Activated CD4-positive, alpha-beta T cell treated with anti-CD3 and anti-CD28 coated beads, Interleukin-2, amount 10 ng/mL, durations not matched to agents 7 days and 5 days (primary cell): ENCODE measurements at places on chromosomes 5 and 9. TPM values are rescaled to one million over a fixed set of nuclear protein-coding genes. Genes with fewer than 3 reads are reported as not detected.

GRCh38 chr5:6716629-6717149 is 3.5 kb downstream of the TENT4A start:
- peaks cover 66% of the 10 kb centered on the region for H3K4me1 ChIP-seq
- peak overlapping the region; percentile 80 for H3K4me3 ChIP-seq
- peaks cover 32% of the 10 kb centered on the region for H3K36me3 ChIP-seq
- no peaks in the 10 kb centered on the region for H3K27me3 ChIP-seq
- no peak for DNase-seq

- DNase-seq, result no peak
- no peaks in the 10 kb centered on the region for H3K36me3 ChIP-seq
- no peak overlapping the region for H3K27ac ChIP-seq
- no peaks in the 10 kb centered on the region for H3K4me1 ChIP-seq
- H3K4me3 ChIP-seq, result no peak overlapping the region
- no peaks in the 10 kb centered on the region for H3K27me3 ChIP-seq
Observed at GRCh38 chr9:122113574-122113973, 20.5 kb upstream of the TTLL11 start.

DNA sequence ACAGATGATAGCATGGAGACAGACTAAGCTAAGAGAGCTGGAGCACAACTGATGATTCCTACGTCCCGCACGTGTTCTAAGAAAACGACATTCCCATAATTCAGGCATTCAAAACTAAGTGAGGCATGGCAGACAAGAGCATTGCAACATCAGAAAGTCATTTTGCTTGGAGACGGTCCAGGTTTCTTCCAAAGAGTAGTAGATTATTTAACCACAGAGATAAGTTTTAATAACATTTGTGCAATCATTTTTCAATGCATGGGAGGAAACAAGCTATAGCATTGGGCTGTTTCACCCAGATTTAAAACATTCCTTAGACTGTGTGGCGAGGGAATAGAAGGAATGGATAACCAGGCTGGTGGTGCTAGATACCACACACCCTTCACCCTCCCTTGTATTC is 117.2 kb downstream of the APBA1 start:
- H3K27ac ChIP-seq, result no peak overlapping the region
- H3K4me1 ChIP-seq, result no peaks in the 10 kb centered on the region
- H3K36me3 ChIP-seq, result no peaks in the 10 kb centered on the region
- H3K4me3 ChIP-seq, result no peak overlapping the region
- DNase-seq, result no peak

- peak overlapping the region; percentile 86 for H3K27ac ChIP-seq
- H3K27me3 ChIP-seq, result no peaks in the 10 kb centered on the region
- H3K36me3 ChIP-seq, result peaks cover 42% of the 10 kb centered on the region
Observed at GRCh38 chr5:179731791-179732411, 721 bp upstream of the MAML1 start.

GRCh38 chr9:38393128-38393796 is 760 bp downstream of the ALDH1B1 start:
- H3K4me3 ChIP-seq, result peak overlapping the region; percentile 88
- no peak for DNase-seq
- H3K36me3 ChIP-seq, result peaks cover 28% of the 10 kb centered on the region

- H3K27me3 ChIP-seq, result peaks cover 11% of the 10 kb centered on the region
- no peak overlapping the region for H3K27ac ChIP-seq
- no peak for DNase-seq
- H3K4me1 ChIP-seq, result no peaks in the 10 kb centered on the region
- no peak overlapping the region for H3K4me3 ChIP-seq
Observed at GRCh38 chr9:89639367-89639795, 34.6 kb downstream of the GADD45G start.

- DNase-seq, result no peak
- no peak overlapping the region for H3K4me3 ChIP-seq
- no peaks in the 10 kb centered on the region for H3K27me3 ChIP-seq
Observed at GRCh38 chr5:7053125-7053524, 339.9 kb downstream of the TENT4A start.

- H3K36me3 ChIP-seq, result no peaks in the 10 kb centered on the region
- no peak for DNase-seq
- H3K27ac ChIP-seq, result no peak overlapping the region
- peaks cover 2% of the 10 kb centered on the region for H3K27me3 ChIP-seq
Observed at GRCh38 chr9:129309906-129310305, 131.8 kb upstream of the IER5L start.

- peak; percentile 26 for DNase-seq
- peaks cover 4% of the 10 kb centered on the region for H3K4me1 ChIP-seq
- H3K36me3 ChIP-seq, result peaks cover 1% of the 10 kb centered on the region
- no peak overlapping the region for H3K4me3 ChIP-seq
- no peak overlapping the region for H3K27ac ChIP-seq
Observed at GRCh38 chr5:131224387-131225201, 39.3 kb upstream of the CDC42SE2 start.

- DNase-seq, result no peak
- H3K27ac ChIP-seq, result no peak overlapping the region
- no peaks in the 10 kb centered on the region for H3K27me3 ChIP-seq
- no peaks in the 10 kb centered on the region for H3K36me3 ChIP-seq
- H3K4me3 ChIP-seq, result no peak overlapping the region
Observed at GRCh38 chr5:142870532-142871362, 100.6 kb downstream of the ARHGAP26 start.

DNA sequence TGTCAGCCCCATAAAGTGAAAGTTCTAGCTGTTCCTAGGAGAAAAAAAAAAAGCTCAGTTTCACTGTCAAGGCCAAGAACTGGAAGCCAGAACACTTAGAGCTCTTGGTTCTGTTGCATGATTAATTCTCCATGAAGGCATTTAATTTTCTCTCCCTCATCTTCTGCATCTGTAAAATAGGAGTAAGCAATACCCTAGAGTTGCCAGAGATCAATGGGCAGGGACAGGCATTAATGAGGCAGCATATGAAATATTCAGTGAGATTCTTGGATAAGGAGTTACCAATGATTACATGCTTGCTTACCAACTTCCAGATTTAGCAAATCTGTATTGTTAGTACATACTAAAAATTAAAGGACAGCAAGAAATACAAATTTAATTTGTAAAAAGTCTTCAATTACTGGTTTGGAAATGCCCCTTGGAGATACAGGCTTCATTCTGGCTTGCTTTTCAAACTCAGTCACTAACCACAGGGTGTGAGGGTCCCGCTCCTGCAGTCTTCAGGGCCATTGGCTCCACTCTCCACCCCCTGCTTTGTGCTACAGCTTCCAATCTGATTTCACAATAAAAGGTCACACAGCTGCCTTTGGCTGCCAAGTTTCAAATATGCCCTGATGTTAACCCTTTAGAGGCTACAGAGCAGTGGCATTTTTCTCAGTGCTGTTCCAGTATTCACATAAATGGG is 624.6 kb downstream of the BNC2 start:
- no peaks in the 10 kb centered on the region for H3K27me3 ChIP-seq
- no peak overlapping the region for H3K27ac ChIP-seq
- no peak for DNase-seq
- H3K36me3 ChIP-seq, result no peaks in the 10 kb centered on the region

DNA sequence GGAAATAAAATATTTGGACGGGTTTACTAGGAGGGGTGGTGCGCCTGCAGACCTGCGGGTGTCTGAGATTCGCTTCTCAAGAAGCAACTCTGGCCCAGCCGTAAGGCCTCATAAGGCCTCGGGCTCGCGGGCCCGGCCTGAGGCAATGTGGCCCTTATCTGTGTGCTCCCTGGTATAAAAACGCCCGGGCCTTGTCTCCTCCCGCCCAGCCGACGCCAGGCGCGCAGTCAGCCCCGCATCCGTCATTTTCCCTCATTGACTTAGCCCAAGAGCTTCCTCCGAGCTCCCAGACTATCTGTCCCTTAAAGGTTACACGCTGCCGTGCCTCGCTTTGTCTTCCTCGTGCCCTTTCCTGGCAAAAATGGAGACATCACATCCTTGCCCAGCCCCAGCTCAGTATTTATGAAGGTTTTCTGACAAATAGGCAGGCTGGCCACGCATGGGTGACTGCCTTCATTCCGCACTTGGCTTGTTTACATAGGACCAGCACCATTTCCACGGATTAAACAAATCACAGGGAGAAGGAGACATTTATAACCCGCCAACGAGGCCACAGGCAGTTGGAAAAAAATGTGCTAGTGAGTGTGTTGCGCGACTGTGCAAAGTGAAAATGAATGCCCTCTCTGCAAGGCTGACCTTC is 74.5 kb upstream of the TBCA start:
- peak overlapping the region; percentile 32 for H3K4me3 ChIP-seq
- H3K27ac ChIP-seq, result no peak overlapping the region
- peaks cover 24% of the 10 kb centered on the region for H3K4me1 ChIP-seq
- peaks cover 55% of the 10 kb centered on the region for H3K27me3 ChIP-seq
- H3K36me3 ChIP-seq, result no peaks in the 10 kb centered on the region

DNA sequence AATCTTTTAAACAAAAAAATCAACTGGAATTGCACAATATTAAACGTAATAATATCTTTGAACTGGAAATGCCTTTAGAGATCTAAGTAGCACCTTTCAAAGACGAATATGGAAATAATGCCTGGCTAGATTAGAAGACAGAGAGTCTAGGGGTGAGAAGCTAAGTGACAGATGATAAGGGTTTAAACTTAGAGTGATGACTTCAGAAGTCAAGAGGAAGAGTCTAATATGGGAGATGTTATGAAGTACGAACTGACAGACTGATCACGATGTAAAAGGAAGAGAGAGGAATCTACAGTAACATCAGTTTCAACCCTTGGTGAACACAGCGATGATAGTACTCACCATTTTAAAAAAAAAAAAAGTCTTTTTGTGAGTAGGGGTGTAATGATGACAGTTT is 57.9 kb downstream of the HINT1 start:
- no peak overlapping the region for H3K27ac ChIP-seq
- peaks cover 2% of the 10 kb centered on the region for H3K27me3 ChIP-seq
- no peak for DNase-seq
- H3K36me3 ChIP-seq, result no peaks in the 10 kb centered on the region
- peaks cover 17% of the 10 kb centered on the region for H3K4me1 ChIP-seq
- no peak overlapping the region for H3K4me3 ChIP-seq

DNA sequence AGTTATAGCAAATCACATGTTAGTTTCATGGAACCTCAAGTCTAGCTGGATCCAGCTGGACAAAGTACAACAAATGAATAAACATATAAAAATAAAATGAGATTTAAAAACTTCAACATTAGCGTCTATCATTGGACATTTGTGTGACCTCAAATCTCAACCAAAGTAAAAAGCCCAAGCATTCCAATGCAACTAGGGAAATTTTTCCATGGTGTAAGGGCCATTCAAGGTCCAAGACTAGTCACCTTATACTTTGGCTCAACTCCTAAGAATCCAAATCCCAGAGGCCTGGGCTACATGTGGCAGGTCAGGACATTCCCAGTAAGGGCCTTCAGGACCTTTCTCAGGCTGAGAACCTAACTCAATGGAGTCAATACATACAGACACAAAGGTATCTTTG is 137.4 kb upstream of the DMAC1 start:
- H3K4me1 ChIP-seq, result peaks cover 26% of the 10 kb centered on the region
- no peaks in the 10 kb centered on the region for H3K27me3 ChIP-seq
- peaks cover 23% of the 10 kb centered on the region for H3K36me3 ChIP-seq
- DNase-seq, result no peak
- no peak overlapping the region for H3K4me3 ChIP-seq
- no peak overlapping the region for H3K27ac ChIP-seq

- peaks cover 27% of the 10 kb centered on the region for H3K36me3 ChIP-seq
- H3K4me1 ChIP-seq, result peaks cover 70% of the 10 kb centered on the region
- no peak overlapping the region for H3K27ac ChIP-seq
- no peak for DNase-seq
Observed at GRCh38 chr5:75047356-75047755, 5.0 kb downstream of the GCNT4 start.

DNA sequence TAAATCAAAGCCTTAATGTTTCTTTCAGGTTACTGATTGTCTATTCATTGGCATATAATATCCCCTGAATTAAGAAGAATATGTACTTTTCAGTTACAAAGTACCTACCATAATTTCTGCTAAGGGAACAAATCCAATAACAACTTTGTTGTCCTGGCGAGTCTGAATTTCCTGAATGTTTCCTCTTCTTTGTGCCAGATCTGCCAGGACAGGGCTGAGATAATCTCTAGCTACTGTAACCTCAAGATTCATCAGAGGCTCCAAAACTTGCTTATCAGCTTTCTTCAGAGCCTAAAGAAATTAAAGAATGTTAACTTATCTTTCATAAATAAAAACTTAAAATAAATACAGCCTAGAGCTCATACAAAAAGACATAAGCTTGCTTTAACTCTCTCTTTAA is 37.2 kb downstream of the HEXB start:
- H3K27me3 ChIP-seq, result no peaks in the 10 kb centered on the region
- H3K4me1 ChIP-seq, result no peaks in the 10 kb centered on the region
- H3K36me3 ChIP-seq, result peaks cover 59% of the 10 kb centered on the region
- H3K27ac ChIP-seq, result no peak overlapping the region
- DNase-seq, result no peak
- H3K4me3 ChIP-seq, result no peak overlapping the region

DNA sequence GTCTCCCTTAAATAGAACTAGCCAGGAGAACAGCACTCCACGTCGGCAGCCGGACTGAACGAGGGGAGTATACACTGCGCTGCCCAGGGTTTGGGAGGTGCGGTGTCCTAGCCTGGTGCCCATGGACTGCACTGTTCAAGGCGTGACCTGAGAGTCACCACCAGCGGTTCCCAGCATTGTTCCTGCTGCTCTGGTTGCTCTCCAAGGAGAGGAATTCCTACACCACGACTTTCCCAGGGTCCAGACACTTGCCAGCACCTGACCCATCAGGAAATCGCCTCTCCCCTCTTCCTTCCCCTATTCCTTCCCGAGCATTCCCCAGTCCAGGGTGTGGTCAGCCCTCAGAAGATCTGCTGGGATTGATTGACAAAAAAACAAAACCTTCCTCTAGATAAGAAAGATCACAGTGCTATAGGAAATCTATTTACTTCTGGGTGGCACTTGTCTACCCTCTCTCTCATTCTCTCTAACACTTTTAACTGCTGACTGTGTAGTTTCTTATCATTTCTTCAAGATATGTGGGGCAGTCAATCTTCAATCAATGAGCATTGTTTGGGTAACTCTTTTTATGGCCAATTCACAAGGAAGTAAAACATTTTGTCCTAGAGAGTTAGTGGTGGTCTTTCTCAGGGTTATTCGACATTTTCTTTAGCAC is 297.8 kb upstream of the ACTBL2 start:
- H3K4me1 ChIP-seq, result no peaks in the 10 kb centered on the region
- H3K27ac ChIP-seq, result no peak overlapping the region
- no peak for DNase-seq
- H3K4me3 ChIP-seq, result no peak overlapping the region
- no peaks in the 10 kb centered on the region for H3K36me3 ChIP-seq

DNA sequence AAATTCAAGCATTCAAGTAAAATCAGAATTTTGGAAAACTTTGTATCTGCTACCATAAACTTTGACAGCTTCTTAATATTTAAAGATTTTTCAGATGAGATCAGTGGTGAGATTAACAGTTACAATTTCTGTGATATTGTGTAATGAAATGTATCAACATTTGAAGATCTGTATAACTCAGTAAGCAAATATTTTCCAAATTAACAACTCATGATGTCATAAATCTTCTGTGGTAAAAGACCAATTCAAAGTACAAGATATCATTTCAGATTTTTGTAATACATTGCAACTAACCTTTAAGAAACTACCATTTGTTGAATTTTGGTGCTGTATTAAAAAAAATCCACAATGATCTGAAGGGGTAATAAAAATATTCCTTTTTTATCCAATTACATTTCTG is 352.2 kb downstream of the KIAA0825 start:
- H3K27me3 ChIP-seq, result no peaks in the 10 kb centered on the region
- H3K27ac ChIP-seq, result no peak overlapping the region
- H3K36me3 ChIP-seq, result no peaks in the 10 kb centered on the region
- DNase-seq, result no peak
- no peak overlapping the region for H3K4me3 ChIP-seq
- H3K4me1 ChIP-seq, result peaks cover 4% of the 10 kb centered on the region

Gene DBH
- total RNA-seq, result not detected

Gene SUSD3
- total RNA-seq, result 81.1 TPM

Gene SMARCA2
- total RNA-seq, result 274 TPM

Gene PCDHGA12
- total RNA-seq, result not detected

Gene CCL27
- not detected for total RNA-seq

Gene TNFSF15
- 2.0 TPM for total RNA-seq

Gene PCDHGA4
- total RNA-seq, result not detected

Gene LAMC3
- total RNA-seq, result 0.27 TPM
